Activated T-helper 1 cell treated with anti-CD3 and anti-CD28 coated beads, Interleukin-12 subunit alpha, Interleukin-12 subunit beta, Interleukin-2, Interleukin-4 antibody, amounts not matched to agents 30 ng/mL and 10 ng/mL and 1 ng/mL, durations not matched to agents 14 hours and 24 hours and 36 hours (primary cell): ENCODE measurements at places on chromosomes 4 and X. TPM values are rescaled to one million over a fixed set of nuclear protein-coding genes. Genes with fewer than 3 reads are reported as not detected.

ASB12 gene
- not detected in 2 replicates for total RNA-seq

DNA sequence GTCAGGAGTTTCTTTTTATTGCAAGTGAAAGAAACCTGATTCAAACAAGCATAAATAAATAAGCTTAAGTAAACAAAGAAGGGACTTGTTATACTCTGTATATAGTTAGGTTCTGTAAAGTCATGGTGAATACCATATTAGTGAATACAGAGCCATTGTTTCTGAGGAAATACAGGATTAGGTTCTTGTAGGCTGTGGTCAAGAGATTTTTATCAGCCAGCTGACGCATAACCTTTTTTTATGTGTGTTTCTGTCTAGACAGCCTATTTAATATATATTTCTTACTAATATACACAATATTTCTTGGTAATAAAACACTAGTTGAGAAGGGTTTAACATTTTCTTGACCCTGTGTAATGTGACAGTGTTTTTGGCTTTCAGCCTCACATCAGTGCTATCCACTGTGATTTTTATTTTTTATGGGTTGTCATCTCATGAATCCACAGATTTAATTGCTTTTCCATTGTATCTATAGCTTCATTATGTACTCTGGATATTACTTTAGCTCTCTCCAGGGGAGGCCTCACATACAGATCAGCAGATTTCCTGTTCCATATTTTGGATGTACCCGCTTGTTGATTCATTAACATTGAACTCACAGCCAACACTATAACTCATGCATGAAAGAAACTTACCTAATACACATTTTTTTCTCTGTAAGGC lies 8.0 kb downstream of the HERC3 start:
- DNase-seq, result no peak

- no peak for DNase-seq
Measured at GRCh38 chr4:74097631-74098426, 1.2 kb downstream of the CXCL2 start.

GRCh38 chr4:182880387-182881356 lies 36.5 kb downstream of the DCTD start:
- no peak for DNase-seq

DNA sequence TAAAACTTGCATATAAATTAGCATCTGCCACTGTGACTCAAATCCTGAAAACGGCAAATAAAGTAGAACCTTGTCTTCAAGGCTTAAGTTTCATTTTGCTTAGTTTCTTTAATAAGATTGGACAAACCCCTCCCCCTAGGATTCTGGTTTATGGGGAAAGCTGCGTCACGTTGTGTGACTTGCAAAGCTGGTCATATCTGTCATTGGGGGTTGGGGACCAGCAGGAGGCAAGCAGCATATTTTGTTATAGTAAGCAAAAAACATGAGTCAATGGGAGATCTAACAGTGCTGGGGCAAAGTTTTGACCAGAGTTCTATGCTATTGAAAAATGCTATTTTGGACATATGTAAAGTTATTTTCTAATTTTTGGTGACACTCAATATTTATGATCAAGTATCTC lies 407.3 kb downstream of the PCDH18 start:
- DNase-seq, result no peak
